Activated T-cell treated with anti-CD3 and anti-CD28 coated beads for 1 hour (primary cell): ENCODE measurements at places on chromosomes 3 and 15.

DNA sequence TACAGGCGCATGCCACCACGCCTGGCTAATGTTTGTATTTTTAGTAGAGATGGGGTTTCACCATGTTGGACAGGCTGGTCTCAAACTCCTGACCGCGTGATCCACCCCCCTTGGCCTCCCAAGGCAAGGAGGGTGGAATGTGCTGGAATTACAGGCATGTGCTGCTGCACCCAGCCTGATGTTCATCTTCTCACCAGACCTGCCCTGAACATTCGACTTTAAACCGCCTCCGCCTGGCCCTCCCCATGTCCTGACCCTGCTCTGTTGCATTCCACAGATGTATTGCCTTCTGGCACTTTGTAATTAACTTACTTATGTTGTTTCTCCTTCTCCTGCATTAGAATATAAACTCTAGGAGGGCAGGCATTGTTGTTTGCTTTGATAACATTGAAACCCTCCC, 102.1 kb downstream of the LINGO1 start:
- DNase-seq: no peak

GRCh38 chr3:16370872-16371740, 106.1 kb downstream of the OXNAD1 start:
- no peak for DNase-seq

DNA sequence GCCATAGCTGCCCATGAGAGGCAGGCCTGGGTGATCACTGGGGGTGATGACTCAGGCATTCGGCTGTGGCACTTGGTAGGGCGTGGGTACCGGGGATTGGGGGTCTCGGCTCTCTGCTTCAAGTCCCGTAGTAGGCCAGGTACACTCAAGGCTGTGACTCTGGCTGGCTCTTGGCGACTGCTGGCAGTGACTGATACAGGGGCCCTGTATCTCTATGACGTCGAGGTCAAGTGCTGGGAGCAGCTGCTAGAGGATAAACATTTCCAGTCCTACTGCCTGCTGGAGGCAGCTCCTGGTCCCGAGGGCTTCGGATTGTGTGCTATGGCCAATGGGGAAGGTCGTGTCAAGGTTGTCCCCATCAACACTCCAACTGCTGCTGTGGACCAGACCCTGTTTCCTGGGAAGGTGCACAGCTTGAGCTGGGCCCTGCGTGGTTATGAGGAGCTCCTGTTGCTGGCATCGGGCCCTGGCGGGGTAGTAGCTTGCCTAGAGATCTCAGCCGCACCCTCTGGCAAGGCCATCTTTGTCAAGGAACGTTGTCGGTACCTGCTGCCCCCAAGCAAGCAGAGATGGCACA, 5.3 kb downstream of the WDR6 start:
- no peak for DNase-seq

DNA sequence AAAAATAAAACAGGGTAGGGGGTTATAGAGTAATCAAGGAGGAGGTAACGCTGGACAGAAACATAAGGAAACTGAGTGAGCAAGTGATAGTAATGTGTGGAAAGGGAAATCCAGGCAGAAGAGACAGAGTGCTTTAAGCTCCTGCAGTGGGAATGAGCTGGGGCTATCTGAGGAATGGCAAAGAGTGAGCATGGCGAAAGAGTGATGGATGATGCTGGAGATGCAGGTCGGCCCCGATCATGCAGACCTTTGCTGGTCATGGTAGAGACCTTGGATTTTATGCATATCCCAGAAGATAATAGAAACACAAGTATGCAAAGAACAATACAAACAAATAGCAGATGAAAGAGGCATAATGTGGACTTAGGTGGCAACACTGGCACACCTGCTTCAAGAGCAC, 26.0 kb upstream of the ACAP2 start:
- DNase-seq: no peak

- no peak for DNase-seq
Observed at GRCh38 chr3:194189243-194189791, 53.4 kb downstream of the HES1 start.

GRCh38 chr3:169186596-169186995, 476.9 kb downstream of the MECOM start:
- no peak for DNase-seq

GRCh38 chr3:16987141-16987540, 102.4 kb downstream of the PLCL2 start:
- DNase-seq: no peak

- DNase-seq: no peak
Observed at GRCh38 chr3:151383111-151383510, 1.4 kb downstream of the P2RY12 start.

DNA sequence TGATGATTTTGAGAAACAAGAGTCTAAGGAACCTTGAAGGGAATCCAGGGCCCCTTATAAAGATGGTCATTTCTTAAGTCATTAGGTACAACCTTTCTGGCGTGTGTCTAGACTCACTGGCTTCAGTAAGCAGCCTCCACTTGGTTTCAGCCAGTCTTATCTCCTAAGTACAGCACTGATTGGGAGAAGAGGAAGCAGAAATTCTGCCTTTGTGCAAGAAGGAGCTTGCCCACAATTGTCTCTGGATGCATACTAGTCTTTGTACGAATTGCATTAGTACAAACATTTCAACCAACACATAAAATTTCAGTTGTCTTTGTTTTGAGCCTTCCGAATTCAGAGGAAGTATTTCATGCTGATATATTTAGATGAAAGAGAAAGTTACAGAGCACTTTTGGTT, 139.4 kb downstream of the SLCO3A1 start:
- no peak for DNase-seq

DNA sequence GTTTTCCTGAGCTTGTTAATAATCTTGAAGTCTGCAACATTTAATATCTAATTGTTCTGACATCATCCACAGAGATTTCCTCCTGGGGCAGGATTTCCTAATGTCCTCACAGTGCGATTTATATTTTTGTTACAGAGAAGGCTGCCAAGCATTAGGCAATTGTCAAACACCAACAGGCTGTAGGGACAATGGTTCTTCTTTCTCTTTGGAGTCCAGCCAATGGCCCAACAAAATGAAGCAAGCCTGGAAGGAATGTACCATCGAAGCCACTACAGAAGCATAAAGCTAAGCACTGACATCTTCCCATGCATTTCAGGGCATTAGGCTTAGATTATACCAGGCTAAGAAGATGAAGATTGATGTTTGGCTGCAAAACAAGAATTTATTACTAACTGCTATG, 173.0 kb upstream of the FRMD4B start:
- DNase-seq: no peak

DNA sequence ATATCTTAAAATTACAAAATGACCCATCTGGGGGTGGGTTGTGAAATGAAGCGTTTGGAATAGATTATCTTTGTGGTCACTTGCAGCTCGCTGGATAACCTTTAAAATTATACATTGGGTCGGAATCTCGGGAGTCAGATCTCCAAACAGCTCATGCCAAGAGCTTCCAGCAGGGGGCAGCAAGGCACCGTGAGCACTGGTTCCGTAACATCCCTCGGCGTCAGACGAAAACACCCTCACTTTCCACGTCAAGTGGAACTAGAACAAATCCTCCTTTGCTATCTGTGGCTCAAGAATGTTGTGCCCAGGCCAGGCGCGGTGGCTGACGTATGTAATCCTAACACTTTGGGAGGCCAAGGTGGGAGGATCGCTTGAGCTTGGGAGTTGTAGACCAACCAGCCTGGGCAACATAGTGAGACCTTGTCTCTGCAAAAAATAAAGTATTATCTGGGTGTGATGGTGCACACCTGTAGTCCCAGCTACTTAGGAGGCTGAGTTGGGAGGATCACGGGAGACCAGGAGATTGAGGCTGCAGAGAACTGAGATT, 31.1 kb downstream of the UMPS start:
- DNase-seq: peak; percentile 79
